Pons (tissue), 1 donor: ENCODE measurements at places on chromosomes 4 and X.

GRCh38 chrX:104195489-104196084 is 29.3 kb downstream of the FAM199X start:
- peak; percentile 36 for DNase-seq

- DNase-seq = peak; percentile 28
These were observed 1017.5 kb upstream of the TENM3 start for GRCh38 chr4:181225616-181226261.

- no peak for DNase-seq
These were observed 126.9 kb downstream of the MAML3 start for GRCh38 chr4:140027101-140027500.

DNA sequence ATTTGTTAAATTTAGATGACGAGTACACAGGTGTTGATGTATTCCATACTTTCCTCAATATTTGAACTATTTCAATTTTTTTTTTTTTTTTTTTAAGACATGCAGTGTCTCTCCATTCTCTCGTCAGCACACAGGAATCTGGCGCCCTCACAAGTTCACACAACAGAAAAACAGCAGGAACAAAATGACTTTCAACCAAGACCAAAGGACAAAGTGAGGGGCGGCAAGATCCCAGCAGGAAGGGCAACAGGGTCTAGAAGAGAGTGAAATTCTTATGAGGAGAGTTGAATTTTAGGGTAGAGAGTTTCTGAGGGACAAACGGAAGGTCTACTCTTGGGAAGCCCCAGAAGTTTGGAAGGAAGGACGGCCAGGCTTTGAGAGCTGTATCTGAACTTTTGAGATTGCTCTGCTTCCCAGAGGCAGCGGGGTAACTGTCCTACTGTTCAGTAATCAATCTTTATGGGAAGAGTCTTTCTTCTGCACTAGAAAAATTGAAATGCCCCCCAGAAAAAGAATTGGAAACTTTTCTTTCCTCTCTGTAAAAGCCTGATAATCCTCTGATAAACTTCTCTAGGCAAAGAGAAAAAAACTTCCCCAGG is 760.2 kb downstream of the RAB28 start:
- DNase-seq = no peak

- DNase-seq = no peak
These were observed 62.4 kb downstream of the NPFFR2 start for GRCh38 chr4:72094059-72094797.

GRCh38 chrX:71616672-71617529 is 1.4 kb downstream of the CXCR3 start:
- DNase-seq = no peak

DNA sequence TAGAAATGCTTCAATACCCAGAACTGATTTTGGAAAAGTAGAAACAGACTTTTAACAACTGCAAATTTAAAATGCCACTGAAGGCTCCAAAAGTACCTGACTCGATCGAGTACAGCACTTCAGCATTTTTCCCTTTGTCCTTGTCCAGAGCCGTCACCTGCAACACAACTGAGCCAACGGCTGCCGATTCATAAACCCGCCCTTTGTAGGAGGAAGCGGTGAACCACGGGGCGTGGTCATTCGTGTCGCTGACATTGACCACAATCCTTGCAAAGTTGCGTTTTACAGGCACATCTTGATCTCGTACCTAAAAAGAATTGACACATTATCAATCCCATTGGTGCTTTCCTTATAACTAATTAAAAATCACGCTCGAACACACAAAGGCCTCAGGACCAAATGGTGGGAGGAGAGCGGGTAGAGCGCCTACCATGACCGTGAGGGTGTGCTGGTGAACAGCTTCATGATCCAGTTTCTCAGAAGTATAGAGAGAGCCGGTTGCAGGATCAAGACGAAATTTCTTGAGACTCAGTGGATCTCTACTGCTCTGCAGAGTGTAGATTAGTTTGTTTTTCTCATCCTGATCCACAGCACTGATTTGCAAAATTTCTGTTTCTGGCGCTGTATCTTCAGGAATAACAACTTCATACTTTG is 72.8 kb upstream of the MTNR1A start:
- DNase-seq = no peak

DNA sequence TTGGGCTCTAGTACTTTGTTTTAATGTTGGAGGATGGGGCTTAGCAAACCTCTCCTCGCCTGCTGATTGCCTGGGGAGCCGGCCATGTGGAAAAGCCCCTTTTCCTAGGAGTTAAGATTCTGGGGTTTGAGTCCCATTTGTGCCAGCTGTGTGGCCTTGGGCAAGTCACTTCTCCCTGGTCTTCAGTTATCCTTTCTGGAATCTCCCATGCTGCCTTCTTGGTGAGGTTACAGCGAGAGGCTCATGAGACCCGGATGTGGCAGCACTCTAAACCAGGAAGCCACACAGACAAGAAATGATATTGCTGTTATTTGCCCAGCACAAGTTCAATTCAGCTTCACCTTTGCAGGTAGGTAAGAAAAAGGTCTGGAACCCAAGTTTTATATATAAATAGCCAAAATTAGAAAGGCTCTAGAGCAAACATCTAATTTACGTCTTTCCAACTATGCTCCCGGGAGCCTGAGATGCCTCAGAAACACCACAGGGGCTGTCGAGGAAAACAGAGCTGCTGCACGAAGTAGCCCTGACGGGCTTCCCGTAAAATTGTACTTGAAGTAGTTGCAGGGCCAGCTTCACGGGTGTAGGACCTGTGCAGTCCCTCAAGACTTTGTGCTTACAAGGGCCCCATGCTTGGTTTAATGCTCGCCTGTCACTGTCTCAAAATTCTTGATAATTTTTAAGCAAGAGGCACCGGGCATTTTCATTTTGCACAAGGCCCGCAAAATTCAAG is 8.3 kb upstream of the SASH3 start:
- DNase-seq = no peak

DNA sequence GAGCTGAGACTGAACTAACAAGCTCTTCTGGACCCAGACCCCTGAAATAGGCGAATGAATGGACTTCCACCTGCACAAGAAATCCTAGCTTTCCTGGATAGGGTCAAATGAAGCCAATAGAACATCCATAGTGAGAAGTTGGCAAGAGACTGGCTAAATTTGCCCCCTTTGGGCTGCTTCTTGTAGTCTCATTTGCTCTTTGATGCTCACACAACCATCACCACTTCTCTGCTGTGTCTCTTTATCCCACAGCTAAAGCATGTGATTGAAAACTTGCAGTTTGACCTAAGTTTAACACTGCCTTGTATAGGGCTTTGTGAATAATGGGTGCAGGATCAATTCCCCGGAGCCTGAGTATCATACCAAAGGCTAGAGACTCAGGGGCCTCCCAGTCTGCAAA is 38.2 kb downstream of the NLGN3 start:
- DNase-seq = no peak
